B cell (primary cell): ENCODE measurements at places on chromosomes 16 and 17.

GRCh38 chr17:40320756-40321523 lies 12.0 kb downstream of the RARA start:
- peak; percentile 42 for DNase-seq

DNA sequence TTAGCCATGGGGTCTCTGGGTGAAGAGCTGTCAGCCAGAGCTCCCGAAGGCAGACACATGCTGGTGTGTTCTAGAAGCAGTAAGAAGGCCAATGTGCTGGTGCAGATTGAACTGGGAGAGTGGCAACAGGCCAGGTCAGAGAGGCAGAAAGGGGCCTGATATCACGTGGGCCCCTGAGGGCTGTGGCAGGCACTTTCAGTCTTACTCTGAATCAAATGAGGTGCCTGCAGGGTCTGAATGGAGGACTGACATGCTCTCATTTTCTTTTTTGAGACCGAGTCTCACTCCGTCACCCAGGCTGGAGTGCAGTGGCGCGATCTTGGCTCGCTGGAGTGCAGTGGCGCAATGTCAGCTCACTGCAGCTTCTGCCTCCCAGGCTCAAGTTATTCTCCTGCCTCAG lies 293.8 kb downstream of the ABCC12 start:
- no peak for DNase-seq

DNA sequence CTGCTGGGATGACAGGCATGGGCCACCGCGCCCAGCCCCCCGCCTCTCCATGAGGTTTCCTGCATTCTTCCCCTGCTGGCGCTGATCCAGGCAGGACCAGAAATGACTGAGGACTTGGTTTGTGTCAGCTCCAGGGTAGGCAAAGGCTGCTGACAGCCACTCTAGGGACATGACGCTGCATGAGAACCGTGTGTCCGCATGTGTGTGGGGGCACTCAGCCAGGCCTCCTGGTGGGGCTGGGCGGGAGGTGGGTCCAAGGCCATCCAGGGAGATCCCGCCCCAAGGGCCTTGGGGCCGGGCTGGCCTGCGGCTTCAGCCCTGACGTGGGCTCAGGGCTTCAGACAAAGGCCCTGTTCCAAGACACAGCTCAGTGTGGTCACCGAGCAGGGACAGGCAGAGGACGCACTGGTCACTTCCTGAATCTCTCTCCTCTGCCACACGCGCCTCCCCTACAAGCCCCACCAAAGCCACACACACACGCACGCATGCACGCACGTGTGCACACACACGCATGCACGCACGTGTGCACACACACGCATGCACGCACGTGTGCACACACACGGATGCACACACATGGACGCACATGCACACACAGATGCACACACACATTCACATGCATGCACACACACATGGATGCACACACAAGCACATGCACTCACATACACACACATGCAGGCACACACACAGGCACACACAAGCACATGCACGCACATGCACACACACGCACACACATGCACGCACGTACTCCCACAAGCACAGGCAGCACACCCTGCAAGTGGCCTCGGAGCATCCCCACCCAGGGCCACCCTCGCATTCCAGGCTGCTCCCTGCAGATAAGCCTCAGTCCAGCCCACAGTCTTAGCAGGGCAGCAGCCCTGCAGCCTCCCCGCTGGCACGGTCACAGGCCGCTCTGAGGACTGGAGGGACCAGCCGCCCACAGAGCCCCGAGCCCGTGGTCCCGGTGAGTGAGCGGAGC lies 5.3 kb upstream of the TMEM204 start:
- no peak for DNase-seq

DNA sequence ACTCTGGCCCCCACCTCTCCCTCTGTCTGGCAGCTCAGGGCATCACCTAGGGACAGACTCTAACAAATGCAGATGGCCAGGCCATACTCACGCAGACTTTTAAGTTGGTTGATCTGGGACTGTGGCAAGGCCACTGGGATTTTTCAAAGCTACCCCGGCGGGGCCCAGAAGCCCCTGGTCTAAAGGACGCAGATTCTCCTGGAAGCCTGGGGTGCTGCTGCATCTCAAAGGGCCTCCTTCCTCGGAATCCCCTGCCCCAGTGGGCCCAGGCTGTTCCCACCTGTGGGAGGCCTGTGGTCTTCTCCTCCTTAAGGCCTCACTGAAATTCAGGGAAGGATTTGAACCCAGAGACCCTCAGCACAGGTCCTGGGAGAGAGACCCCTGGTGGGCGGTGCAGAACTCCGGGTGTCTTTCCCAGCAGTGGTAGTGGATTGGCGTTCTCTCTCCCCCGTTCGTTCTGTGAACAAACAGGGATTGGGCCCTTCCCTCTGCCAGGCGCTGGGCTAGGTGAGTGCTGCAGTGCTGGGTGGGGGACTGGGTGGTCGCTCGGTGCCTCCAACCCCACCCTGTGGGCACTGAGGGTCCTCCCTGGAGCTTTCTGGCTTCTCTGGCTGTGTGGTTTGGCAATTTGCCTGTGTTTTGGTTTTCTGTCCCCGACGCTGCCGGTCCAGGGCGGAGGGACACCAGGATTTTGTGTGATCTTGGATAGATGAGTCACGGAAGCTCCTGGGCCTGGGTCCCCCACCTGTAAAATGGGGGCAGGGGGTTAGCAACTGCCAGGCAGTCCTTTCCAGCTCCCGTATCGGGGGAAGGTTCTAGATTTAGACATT lies 160.5 kb upstream of the GSE1 start:
- no peak for DNase-seq

DNA sequence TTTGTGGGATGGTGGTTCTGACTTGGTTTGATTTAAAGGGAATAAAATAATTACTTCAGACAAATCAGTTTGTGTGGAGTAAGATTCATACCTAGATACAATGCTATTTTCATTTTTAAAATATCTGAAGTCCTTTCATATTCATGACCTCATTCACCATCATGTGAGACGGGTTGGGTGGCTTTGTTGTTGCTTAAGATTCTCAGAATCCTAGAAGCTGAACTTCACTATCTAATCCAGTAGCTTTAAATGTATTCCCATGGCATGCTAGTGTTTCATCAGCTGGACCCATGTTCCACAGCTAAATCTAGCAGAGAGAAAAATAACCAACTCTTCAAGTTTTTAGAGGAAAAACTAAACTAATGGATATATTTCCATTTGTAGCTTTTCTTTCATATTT lies 2.7 kb upstream of the AMFR start:
- DNase-seq: no peak

GRCh38 chr17:57282296-57282695 lies 26.0 kb downstream of the MSI2 start:
- DNase-seq: no peak

DNA sequence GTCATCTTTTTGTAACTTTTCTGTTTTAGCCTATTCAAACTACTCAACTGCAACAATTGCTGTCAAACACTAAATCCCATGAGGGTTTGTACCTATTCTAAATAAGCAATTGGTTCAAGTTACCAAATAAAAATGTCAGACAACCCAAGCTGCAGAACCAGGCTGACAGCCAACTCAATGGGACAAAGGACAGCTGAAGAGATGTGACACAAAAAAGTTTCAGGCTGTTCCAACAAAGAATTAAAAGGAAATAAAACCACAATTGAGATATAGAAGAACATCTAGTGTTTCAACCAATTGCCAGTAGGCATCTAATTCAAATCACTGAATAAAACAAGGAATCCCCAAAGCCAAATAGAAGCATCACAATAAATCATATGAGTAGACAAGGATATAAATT lies 49.3 kb downstream of the GRB7 start:
- no peak for DNase-seq

DNA sequence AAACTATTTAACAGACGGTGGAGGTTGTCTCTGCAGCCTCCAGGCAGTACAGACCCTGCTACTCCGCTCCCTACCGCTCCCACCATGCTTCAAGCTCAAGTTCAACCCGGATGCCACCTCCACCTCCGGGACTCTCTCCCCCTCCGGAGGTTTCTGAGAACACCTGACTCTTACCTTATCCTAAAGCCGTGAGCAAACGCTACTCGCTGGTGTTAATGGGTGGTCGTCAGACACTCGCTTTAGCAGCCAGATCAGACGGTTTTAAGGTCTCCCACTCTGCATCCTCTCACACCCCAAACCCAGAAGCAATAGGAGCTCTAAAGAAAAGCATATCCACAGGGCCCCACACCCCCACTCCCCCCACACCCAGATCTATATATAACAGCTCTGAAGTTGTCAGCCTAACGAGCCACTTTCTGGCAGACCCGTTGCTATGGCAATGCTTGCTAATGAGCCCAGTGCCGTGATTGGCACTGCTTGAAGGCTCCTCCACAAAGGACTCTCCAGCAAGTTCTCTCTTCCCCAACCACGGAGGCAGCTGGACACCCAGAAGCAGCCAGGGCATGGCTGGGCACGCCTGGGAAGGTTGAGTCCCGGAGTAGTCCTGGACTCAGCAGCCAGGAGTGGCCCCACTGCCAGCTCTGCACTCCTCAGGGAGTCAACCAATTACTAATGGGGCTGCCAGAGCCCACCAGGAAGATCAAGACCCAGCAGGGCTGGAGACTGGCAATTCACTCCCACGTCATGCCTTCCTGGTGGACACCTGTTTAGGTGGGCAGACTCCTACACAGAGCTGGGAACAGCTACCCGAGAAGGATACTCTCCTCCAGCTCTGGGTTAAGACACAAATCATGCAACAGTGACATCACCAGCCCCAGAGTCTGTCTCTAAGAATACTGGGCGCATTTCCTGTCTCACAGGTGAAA lies 121.2 kb upstream of the RCVRN start:
- no peak for DNase-seq

- no peak for DNase-seq
Measured at GRCh38 chr17:80822021-80822699, 169.5 kb upstream of the CHMP6 start.

GRCh38 chr17:21217346-21217745 lies 3.4 kb upstream of the TMEM11 start:
- no peak for DNase-seq

DNA sequence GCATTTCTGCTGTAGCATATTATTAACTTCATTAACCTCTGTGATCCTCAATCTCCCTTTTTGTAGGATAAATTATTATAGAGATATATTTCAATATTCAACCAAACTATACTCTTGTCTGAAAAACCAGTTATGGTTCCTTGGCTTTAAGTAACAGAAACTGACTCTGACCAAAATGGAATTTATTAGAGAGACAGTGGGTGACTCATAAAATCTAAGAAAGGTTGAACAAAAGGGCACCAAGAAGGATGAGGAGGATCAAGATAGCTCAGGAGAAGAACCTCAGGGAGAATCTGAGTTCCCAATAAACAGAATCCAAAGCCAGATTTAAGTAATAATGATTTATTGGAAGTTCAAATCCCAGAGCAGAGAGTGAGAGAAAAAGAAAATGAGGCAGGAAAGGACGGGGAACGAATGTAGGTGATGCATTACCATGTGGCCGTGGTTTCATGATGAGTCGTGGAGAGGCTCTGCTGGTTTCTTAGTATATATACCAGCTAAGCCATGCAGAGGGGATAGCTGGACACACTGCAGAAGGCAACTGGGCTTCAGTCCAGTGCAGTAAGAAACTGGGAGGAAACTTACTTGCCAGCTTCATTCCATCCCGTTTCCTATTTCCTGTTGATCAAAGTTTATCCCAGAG lies 151.5 kb upstream of the GOT2 start:
- DNase-seq: no peak

GRCh38 chr17:10292057-10292937 lies 80.5 kb downstream of the MYH13 start:
- DNase-seq: no peak

GRCh38 chr17:63854709-63855108 lies 12.2 kb upstream of the SMARCD2 start:
- no peak for DNase-seq

- DNase-seq: no peak
Measured at GRCh38 chr16:3754081-3754703, 36.9 kb upstream of the TRAP1 start.

DNA sequence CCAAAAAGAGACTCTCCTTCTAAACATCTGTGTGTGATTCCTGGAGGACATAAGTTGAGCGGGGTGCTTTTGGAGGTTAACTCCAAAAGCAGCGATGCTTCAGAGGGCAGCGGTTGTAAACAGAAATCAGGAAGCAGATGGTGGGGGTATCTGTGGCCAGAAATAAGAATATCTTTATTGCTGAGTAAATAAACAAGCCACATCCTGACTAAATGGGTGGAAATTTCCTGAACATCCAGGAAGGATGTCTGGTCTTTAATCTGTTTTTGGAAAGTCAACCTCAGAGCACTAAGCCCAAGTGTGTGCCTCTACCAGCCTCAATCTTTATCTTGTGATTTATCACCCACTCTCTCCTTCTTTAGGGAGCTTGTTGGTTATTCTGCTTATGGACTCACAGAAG lies 123.3 kb downstream of the CDH13 start:
- no peak for DNase-seq

DNA sequence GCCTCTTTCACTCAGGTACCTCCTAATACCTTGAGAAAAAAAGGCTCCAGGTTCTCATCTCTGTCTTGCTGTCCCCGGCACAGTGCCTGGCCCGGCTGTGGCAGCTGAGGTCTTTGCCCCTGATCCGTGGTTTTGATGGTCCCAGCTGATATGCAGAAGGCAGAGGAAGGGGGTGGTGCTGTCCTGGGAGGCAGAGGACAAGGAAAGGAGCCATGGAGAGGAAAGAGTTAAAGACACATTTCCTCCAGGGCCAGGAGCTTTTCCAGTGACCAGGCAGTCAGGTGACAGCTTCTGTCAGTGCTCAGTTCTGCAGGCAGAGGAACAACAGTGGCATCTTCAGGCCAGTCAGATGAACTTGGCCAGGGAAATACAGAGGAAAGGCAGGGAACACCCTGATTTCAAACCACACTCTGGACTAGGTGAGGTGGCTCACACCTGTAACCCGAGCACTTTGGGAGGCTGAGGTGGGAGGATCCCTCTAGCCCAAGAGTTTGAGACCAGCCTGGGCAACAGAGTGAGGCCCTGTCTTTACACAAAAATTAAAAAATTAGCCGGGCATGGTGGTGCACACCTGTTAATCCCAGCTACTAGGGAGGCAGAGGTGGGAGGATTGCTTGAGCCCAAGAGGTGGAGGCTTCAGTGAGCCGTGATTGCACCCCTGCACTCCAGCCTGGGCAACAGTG lies 3.3 kb upstream of the COG1 start:
- DNase-seq: no peak

GRCh38 chr16:14292051-14292825 lies 221.1 kb downstream of the MRTFB start:
- DNase-seq: no peak

GRCh38 chr17:64133546-64134215 lies 3.7 kb upstream of the ERN1 start:
- DNase-seq: peak; percentile 76

- no peak for DNase-seq
Measured at GRCh38 chr17:7079581-7080455, at the start of gene CLEC10A. Gene CLEC10A, minus strand, starts transcription at chr17:7080251. Its CDS starts 1,439 bp downstream, at chr17:7078812.

- DNase-seq: no peak
Measured at GRCh38 chr17:28960256-28961061, 9.1 kb upstream of the PHF12 start.
